GM12864 (cell line): ENCODE measurements at places on chromosomes 3 and 15.
A peak's percentile ranks its signal among the peaks of the same experiment; 100 is the strongest.

GRCh38 chr15:33722673-33723015 lies 245.7 kb upstream of the CHRM5 start:
- no peak for DNase-seq

DNA sequence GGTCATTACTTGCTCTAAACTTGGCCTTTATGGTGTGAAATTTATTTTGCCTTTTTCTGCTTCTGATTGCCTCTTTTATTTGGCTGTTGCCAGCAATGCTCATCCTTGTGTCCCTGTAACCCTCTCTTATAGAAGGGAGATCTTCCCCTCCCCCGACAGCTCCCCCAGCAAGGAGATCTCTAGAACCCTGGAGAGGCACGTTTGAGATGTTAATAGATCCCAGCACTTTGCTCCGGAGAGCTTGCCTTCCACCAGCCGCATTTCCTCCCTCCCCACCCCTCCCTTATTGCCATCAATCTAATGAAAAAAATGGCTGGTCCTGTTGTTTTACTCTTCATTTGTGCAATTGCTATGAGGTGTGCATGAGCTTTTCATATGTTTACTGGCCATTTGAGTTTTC lies 18.2 kb downstream of the TRIM71 start:
- no peak for DNase-seq

DNA sequence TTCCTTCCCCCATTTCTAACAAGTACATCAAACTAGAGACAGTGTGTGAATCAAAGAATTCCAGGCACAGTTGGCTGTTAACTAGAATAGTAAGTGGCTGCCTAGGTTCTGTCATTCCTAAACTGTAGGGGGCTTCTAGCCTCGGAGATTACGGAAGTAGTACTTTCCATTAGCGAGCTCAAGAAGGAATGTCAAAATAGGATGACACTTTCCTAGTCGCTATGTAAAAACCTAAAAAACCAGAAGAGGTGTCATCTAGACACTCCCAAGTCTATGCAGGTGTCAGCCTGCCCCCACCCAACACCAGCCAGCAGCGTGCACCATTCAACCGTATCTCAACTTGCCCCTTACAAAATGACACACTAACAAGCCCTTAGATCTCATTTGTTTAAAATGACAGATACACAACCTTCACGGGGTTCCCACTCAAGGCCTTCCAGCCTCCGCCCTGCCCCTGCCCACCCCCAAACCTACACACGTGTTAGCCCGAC lies 874 bp downstream of the INO80 start:
- peak; percentile 46 for DNase-seq

GRCh38 chr15:73389971-73390544 lies 21.3 kb upstream of the HCN4 start:
- no peak for DNase-seq

DNA sequence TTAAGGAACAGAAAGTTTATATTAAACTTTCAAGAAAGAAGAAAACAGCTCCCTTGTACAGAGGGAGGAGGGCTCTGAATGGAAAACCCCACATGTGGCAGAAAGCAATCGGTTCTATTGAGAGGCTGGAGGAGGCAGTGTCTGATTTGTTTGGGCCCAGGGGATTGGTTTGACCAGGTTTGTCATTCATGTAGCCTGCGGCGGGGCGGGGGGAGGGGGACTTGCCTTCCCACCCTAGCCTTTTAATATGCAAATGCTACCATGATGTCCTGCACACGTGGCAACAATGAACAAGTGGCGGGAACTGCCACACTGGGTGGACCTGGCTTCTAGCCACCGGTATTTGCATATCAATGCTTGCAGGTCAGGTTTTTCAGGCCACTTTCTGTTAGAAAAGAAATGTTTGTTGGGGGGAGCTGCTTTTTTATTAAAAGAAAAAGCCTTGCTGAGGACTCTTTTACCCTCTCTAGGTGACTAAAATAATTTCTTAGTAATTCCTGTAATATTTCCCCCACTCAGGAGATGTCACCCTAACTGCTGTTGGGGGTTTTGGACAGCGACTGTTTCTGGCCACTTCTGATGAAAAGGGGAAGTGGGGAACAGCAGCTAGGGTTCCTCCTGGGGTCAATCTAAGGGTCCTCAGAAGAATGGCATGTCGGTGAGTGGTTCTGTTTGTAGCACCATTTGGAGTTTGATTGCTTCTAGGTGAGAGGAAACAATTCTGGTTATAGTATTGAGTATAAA lies 691.2 kb downstream of the TBL1XR1 start:
- no peak for DNase-seq

GRCh38 chr3:105974381-105974780 lies 105.6 kb upstream of the CBLB start:
- DNase-seq: no peak

DNA sequence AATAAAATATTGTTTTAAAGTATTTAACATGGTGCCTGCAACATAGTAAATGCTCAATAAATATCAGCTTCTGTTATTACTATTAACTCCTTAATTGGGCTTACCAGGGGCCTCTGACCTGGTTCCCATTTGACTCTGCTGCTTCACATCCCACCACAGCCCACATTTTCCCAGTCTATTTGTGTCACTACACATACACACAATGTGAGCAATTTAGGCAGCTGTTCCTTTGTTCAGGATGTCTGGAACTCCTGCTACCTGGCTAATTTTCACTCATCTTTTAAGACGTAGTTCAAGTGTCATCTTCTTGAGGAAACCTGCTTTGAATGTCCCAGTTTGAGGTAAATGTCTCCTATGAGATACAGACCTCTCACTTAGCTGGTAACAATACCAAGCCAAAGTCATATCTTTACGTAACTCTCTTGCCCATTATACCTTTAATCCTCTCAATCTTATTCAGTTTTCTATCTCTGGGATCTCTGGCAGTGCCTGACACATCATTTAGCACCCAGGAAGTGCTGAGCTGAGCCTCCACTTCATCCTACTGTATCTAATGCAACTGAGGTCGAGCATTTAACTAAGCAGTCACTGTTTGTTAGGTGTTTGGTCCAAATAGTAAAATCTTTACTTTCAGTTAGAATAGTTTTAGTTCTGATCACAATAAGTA lies 4.4 kb downstream of the TGFBR2 start:
- no peak for DNase-seq

- DNase-seq: no peak
Measured at GRCh38 chr3:37183976-37184375, 9.6 kb upstream of the LRRFIP2 start.

- DNase-seq: no peak
Measured at GRCh38 chr3:159472611-159473010, 516.0 kb upstream of the IL12A start.

DNA sequence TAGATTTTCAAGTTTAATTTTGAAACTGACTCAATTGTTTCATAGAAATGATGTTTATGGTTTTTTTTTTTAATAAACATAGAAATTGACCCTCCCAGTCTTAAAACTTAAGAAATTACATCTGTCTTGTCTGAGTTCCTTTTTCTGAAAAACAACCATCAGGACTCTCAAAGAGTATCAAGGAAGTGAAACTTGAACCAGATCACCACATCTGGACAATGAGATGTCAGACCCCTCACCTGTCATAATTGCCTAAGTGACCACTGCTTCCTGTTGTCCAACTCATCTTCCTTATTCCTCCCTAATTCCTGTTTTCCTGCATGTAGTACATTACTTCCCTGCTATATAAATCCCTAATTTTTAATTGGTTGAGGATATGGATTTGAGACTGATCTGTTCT lies 441.5 kb upstream of the ARHGEF26 start:
- DNase-seq: no peak

GRCh38 chr3:98962189-98962930 lies 60.9 kb upstream of the DCBLD2 start:
- DNase-seq: no peak

DNA sequence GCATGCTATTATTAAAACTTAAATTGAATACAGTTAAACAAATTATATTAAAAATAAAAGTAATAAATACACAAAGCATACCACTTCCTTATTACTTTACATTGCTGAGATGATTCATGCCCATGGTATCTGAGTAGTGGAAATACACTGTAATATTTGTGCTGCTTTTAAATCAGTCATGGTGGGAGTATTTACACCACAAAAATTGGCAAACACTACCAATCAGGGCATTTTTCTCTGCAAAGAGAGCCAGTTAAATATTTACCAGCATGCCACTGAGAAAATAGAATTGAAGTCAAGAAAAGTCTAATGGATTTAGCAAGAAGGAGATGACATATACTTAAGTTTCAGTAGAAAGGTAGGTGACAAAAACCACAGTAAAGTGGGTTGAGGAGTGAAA lies 19.6 kb downstream of the PPARG start:
- no peak for DNase-seq

- no peak for DNase-seq
Measured at GRCh38 chr3:166283840-166284239, 446.6 kb upstream of the BCHE start.
